ENCODE measurements at places on chromosomes 11 and 22.

DNA sequence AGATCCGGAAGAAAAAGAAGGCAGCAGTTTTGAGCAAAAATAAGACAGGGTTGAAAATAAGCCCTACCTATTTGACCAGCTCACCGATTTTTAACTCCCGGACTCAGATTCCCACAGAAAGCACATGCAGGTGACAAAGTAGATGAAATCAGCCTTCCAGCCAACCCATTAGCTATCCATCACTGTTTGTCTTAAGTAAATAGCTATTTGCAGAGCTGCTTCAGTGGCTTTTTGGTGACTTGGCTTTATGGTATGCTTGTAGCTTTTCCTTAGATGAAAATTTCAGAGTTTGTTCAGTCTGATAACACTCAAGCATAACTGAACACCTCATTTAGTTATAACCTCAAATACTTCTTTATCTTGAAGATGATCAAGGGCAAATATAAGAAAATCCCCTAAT, 192.6 kb downstream of the HIPK3 start:
- no peak for DNase-seq

- DNase-seq = peak; percentile 32
These were observed 5.7 kb downstream of the TSKU start for GRCh38 chr11:76788661-76789442.

DNA sequence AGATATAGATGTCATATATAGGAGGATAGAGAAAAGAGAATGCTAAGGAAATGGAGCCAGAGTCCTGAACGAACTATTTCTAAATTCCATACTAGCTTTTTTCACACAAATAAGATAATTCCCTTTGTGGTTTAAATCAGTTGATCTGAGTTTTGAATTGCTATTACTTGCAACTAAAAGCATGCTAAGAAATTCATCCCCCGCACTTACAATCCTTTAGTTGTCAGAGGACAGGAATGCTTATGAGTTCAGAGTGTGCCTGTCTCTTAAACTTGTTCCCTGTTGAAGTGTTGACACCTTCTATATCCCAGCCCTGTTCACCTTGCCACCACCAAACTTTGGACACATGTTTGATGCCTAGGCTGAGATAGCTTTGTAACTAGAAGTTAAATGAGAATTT, 406.2 kb downstream of the METTL15 start:
- DNase-seq = no peak

- no peak for DNase-seq
These were observed 605.7 kb downstream of the INSC start for GRCh38 chr11:15720460-15720859.
